ENCODE measurements at places on chromosomes 11 and 22.

GRCh38 chr11:132234878-132235277, 864.5 kb downstream of the NTM start:
- DNase-seq = no peak

DNA sequence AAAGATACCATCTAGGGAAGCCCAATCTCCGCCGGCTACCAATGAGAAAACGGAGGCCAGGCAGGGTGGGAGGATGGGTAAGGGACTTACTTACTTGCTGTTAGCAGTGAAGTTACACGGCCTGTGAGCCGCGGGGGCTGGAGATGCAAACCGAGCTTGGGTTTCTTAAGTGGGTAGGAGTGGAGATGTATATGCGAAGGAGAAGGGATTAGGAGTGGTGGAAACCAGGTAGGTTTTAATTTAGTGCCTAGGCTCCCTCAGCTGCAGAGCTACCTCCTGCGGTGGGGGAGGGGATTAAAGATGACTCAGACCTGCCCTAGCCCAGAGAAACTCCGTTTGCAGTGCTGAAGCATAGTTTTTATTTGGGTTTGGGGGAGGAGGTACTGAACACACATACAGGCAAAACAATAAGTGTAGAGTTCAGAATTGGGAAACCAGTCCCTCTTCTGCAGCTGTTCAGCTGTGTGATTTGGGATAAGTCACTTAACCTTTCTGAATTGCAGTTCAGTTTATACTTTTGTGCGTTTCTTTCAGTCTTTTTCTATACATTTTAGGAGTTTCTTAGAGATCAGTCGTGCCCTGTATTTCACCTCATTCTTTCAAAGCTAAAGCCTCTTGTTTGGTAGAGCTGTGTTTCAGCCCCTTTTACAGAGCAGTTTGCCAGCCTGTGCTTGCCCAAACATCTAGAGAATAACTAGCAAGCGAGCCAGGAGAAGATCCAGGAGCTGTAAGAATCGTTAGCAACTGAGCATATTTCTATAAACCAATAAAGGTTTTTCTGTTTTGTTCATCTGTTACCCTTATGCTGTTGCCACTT, 596 bp upstream of the TNRC6B start:
- DNase-seq = peak; percentile 63

GRCh38 chr11:33329705-33330329, 72.6 kb downstream of the HIPK3 start:
- peak; percentile 71 for DNase-seq

DNA sequence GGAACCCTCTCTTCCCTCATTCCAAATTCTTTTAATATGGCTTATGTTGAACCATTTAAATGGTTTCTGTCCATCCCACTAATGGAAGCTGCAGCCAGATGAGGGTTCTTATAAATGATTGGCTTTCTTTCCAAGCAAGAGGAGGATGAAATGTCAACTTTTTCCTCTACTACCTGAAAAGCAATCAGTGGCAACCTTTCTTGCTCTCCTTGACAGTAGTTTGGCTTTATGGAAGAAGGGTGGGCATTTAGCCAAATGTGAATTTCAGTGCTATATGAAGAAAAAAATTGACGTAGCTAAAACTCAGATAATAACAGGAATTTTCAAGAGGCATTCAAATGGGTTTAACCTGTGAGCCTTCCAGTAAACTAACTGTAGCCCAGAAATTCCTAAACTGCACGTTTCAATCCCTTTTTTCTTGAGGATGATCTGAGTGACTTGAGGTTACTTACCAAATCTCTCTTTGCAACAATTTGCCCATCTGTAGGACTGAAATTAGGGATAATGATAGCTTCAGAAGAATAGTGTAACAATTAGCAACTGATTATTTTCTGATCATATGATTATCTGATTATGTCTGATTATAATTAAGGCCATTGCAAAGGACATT, 90.9 kb downstream of the EXT2 start:
- DNase-seq = no peak

GRCh38 chr22:23831781-23832180, 7.0 kb downstream of the DERL3 start:
- peak; percentile 30 for DNase-seq

GRCh38 chr22:46634011-46634699, 14.0 kb downstream of the GRAMD4 start:
- DNase-seq = no peak

DNA sequence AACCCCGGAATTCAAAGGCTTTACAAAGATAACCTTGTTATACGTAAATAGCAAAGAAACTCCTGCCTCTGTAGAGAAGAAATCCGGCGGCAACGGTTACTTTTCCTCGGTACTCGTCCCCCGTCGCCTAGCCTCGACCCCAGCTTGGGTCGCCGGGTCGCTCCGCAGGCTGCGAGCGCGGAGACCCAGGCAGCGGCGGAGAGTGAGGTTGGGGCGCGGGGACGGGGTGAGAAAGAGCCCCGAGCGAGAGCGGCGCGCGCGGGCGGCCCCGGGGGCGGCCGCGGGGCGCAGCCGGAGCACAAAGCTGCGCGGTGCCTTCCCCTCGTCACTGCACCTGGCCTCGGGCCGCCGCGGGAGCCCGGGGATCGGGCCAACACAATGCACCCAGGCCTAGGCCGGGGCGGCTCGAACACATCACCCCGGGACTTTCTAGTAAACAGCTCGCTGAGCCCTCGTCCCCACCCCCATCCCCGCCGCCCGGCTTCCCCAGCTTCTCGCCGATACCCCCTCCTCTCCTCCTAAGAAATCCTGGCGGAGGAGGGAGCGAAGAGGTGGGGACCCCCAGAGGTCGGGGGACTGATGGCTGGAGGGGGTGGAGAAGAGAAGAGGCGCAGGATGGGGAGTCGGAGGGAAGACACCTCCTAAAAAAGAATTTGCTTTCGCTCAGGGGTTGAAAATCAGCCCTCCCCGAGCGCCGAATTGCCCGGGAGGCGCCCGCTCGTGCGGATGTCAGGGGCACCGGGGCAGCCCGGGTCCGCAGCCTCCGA, 845 bp downstream of the MPPED2 start:
- no peak for DNase-seq

DNA sequence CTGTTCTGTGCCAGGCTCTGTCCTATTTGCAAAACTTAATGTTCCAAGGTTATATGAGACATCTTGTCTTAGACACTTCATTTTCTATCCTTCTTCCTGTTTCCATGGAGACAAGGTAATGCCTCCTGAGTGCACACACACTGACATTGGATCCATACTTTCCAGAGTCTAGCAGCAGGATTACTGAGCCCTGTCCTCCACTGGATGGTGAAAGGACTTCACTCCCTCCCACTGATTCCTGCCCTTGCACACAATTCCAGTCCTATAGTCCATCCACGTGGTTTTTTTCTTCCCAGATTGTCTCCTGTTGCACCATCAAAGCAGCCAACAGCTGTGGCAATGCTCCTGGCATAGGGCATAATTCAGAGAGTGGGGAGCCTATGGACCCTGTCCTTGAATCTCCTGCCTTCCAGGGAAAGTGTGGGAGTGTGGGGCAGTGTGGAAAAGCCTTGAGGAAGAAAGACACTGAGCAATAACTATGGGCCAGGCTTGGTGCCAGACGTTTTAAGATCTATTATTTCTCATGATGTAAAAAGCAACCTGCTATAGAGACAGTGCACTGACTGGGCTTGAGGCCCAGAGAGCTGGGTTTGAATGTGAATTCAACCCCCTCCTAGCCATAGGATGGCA, 31.3 kb downstream of the SERPINH1 start:
- no peak for DNase-seq

DNA sequence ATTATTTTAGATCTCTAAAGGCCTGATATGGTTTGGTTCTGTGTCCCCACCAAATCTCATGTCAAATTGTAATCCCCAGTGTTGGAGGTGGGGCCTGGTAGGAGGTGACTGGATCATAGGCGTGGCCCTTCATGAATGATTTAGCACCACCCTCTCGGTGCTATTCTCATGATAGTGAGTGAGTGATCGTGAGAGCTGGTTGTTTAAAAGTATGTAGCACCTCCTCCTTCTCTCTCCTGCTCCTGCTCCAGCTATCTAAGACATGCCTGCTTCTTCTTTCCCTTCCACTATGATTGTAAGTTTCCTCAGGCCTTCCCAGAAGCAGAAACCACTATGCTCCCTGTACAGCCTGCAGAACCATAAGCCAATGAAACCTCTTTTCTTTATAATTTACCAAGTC, 114.1 kb downstream of the SERGEF start:
- no peak for DNase-seq

- no peak for DNase-seq
These were observed 310.8 kb upstream of the PITPNB start for GRCh38 chr22:28229566-28230485.

DNA sequence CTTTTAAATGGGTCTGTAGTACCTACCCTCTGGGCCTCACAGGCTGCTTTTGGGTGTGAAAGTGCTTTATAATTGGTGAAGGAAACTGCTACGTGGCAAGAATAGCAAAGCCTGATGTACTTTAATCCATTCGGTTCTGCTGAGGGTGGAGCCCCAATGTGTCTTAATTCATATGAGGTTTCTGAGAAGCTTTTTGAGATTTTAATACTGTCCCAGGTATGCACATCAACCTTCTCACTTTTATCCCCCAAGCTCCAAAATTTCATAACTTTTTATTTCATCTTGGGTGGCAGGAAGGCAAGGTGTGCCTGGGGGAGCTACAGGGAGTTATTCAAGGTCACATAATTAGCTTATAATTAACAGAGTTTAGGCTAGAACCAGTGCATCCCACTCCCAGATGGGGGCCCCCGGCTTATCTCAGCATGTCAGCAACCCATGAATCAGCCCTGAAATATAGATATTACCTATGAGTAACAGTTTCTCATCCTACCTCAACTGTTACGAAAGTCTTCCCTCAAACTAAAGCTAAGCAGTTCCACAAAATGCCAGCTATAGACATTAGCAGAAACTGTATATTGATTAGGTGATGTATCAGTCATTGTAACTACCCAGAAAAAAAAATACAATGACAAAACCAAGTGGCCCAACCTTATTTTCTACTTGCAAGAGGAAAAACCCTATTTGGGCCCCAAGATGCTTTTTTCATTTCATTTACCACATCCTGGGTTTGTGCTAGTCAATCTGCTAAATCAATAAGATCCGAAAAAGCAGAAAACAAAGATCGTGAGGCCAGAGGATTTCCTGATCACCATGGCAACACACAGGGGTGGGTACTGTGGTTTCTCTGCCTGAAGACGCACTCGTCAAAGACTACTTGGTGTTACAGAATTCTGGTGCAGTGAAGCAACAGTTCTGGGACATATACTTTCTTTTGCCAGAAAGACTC, 26.7 kb downstream of the CD44 start:
- no peak for DNase-seq

DNA sequence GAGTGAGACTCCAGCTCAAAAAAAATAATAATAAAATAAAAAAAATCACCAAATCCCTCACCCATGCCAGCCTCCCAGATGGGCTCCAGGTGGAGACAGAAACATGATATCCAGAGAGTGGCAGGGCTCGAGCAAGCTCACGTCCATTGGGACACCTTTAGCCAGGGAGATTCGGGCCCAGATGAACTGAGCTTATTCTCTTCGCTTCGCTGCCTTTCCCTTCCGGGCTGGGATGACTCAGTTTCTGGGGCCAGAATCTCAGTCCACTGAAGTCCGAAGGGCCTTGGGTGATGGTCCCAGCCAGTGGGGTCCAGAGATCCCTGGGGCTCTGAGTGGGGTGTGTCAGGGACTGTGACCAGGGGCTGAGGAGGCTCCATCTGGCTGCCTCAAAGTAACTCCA, 23.0 kb upstream of the MYEOV start:
- DNase-seq = no peak
